Kidney (tissue), 22 donors: ENCODE measurements at places on chromosomes 4 and X. TPM values are rescaled to one million over a fixed set of nuclear protein-coding genes. Genes with fewer than 3 reads are reported as not detected.

DNA sequence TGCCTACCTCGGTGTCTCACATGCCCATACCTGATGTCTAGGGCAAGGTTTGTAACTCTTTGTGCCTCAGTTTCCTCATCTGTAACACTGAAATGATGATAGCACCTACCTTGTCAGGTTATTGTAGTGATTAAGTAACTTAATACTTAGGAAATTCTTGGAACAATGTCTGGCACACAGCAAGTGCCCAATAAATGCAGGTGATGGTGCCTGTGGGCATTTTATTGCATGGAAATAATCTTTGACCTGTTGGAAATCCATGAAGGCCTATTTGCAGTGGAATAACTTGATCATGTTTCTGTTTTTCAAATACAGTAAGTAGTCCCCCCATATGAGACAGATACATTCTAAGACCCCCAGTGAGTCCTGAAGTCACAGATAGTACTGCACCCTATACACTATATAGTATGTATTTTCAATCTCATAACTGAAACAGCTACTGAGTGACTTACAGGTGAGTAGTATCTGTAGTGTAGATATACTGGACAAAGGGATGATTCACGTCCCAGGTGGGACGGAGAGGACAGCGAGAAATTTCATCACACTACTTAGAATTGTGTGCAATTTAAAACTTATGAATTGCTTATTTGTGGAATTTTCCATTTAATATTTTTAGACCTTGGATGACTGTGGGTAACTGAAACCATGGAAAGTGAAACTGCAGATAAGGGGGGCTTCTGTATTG lies 42.1 kb downstream of the AFF1 start:
- H3K27ac ChIP-seq: no peak overlapping the region
- no peaks in the 10 kb centered on the region for H3K27me3 ChIP-seq
- H3K36me3 ChIP-seq: no peaks in the 10 kb centered on the region
- DNase-seq: no peak
- no peak overlapping the region for H3K4me3 ChIP-seq

CXCL6 gene
- total RNA-seq: 8.2 TPM

DNA sequence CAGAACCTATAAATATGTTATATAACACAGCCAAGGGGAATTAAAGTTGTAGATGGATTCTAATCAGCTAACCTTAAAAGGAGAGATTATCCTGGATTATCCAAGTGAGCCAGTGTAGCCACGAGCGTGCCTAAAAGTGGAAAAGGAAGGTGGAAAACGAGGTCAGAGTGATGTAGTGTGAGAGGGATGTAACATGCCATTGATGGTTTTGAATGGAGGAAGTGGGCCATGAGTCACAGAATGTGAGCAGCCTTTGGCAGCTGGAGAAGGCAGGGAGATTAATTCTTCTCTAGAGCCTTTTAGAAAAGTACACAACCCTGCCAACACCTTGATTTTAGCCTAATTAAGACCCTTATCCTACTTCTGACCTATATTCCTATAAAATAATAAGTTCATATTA lies 149.1 kb downstream of the SLC39A8 start:
- no peaks in the 10 kb centered on the region for H3K36me3 ChIP-seq
- H3K4me1 ChIP-seq: no peaks in the 10 kb centered on the region
- DNase-seq: no peak
- no peak overlapping the region for H3K27ac ChIP-seq

DNA sequence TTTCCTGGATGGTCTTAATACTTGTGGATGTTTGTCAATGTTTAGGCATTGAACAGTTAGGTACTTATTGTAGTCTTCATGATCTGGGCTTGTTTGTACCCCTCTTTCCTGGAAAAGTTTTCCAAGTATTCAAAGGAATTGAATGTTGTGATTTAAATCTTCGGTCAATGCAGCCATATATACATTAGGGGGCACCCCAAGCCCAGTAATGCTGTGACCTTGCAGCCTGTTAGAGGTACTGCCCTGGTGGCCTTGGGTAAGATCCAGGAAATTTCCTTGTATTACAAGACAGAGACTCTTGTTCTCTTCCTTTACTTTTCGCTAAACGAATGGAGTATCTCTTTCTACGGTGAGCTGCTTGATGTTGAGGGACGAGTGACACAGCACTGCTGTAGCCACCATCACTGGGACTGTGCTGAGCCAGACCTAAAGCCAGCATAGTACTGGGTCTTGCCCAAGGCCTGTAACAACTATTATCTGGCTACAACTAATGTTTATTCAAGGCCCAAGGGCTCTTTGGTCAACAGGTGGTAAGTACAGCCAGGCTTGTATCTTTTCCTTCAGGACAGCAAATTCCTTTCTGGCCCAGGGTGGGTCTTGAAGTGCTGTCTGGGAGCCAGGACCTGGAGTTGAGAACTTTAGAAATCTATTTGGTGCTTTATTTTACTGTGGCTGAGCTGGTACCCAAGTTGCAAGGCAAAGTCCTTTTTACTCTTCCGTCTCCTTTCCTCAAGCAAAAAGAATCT lies 118.3 kb upstream of the ATOH1 start:
- no peaks in the 10 kb centered on the region for H3K36me3 ChIP-seq
- H3K4me3 ChIP-seq: no peak overlapping the region
- no peak for DNase-seq
- H3K27me3 ChIP-seq: no peaks in the 10 kb centered on the region

DNA sequence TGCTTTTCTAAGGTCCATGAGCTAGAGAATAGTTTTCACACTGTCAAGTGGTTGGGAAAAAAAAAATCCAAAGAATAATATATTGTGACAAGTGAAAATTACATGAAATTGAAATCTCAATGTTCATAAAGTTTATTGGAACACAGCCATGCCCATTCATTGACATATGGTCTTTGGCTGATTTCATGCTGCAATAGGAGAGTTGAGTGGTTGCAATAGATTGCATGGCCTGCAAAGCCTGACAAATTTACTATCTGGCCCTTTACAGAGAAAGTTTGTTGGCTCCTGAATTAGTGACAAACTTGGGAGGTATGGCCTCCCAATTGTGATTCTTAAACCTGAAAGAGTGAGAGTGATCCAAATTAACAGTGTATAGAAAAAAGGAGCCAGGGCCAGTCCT lies 115.5 kb upstream of the FAM9C start:
- H3K4me1 ChIP-seq: peaks cover 6% of the 10 kb centered on the region
- no peak overlapping the region for H3K27ac ChIP-seq
- H3K36me3 ChIP-seq: no peaks in the 10 kb centered on the region
- no peaks in the 10 kb centered on the region for H3K27me3 ChIP-seq
- DNase-seq: no peak

NLGN4X gene
- 5.6 TPM for total RNA-seq

DNA sequence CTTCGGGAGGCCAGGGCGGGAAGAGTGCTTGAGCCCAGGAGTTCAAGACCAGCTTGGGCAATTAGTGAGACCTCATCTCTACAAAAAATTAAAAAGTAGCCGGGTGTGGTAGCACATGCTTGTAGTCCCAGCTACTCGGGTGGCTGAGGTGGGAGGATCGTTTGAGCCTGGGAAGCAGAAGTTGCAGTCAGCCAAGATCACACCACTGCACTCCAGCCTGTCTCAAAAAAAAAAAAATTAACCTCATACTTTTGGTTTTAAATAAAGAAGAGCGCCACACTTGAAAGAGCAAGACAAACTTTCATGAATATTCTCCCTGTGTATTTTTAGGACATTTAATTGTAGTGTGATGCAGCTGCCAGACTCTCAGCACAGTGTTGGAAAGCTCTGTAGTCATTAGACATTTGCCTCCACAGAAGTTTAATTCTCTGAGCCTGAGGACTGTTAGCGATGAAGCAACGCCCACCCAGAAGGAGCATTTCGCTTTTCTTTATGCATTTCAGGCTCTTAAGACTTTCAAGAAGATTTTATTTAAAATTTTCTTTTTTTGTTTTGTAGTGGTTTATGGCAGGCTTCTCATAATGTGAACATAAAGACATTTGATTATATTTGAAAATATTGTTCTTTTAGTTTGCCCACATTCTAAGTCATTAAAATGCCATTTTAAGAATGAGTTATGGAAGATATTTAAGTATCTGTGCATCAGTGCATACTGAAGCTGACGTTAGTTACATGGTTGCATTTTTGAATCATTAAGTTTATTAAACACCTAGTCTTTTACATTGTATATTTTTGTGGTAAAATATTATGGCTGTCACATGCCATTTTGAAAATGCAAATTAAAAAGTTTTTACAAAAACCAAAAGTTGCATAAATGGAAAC lies 45.8 kb downstream of the DCLK2 start:
- H3K4me3 ChIP-seq: no peak overlapping the region
- no peak for DNase-seq

DNA sequence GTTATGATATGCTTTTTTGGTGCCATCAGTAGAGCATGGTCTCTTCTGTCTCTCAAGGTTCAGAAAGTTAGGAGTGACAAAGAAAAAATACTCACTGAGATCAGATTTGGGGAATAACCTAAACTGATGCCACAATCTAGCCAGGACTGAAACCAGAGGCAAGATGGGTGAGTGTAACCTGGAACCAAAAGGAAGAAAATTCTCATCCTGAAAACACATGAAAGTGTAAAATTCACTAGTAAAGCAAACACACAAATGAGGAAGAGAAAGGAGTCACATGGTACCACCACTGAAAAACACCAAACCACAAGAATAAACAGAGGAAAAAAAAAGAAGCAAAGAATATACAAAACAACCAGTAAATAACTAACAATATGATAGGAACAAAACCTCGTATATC lies 96.4 kb downstream of the ANXA10 start:
- H3K27ac ChIP-seq: no peak overlapping the region
- no peaks in the 10 kb centered on the region for H3K36me3 ChIP-seq
- H3K27me3 ChIP-seq: no peaks in the 10 kb centered on the region
- H3K4me1 ChIP-seq: no peaks in the 10 kb centered on the region

- no peaks in the 10 kb centered on the region for H3K4me1 ChIP-seq
- no peak overlapping the region for H3K4me3 ChIP-seq
- no peak overlapping the region for H3K27ac ChIP-seq
- DNase-seq: no peak
- H3K27me3 ChIP-seq: no peaks in the 10 kb centered on the region
- no peaks in the 10 kb centered on the region for H3K36me3 ChIP-seq
Measured at GRCh38 chr4:142347241-142347640, 498.9 kb downstream of the INPP4B start.

GRCh38 chr4:88295656-88296055 lies 11.3 kb upstream of the PPM1K start:
- no peaks in the 10 kb centered on the region for H3K36me3 ChIP-seq
- H3K27me3 ChIP-seq: no peaks in the 10 kb centered on the region
- H3K4me1 ChIP-seq: no peaks in the 10 kb centered on the region

GRCh38 chrX:40878766-40879165 lies 143.4 kb upstream of the MED14 start:
- H3K27me3 ChIP-seq: no peaks in the 10 kb centered on the region
- H3K4me3 ChIP-seq: no peak overlapping the region
- H3K36me3 ChIP-seq: no peaks in the 10 kb centered on the region
- H3K27ac ChIP-seq: no peak overlapping the region
- no peak for DNase-seq

- no peaks in the 10 kb centered on the region for H3K4me1 ChIP-seq
- no peaks in the 10 kb centered on the region for H3K36me3 ChIP-seq
- no peaks in the 10 kb centered on the region for H3K27me3 ChIP-seq
- no peak overlapping the region for H3K27ac ChIP-seq
Measured at GRCh38 chrX:43644124-43644701, 11.9 kb upstream of the MAOA start.

- H3K27ac ChIP-seq: no peak overlapping the region
- H3K36me3 ChIP-seq: no peaks in the 10 kb centered on the region
- no peaks in the 10 kb centered on the region for H3K4me1 ChIP-seq
- no peaks in the 10 kb centered on the region for H3K27me3 ChIP-seq
- DNase-seq: no peak
- no peak overlapping the region for H3K4me3 ChIP-seq
Measured at GRCh38 chrX:121106484-121107235, 59.2 kb downstream of the GLUD2 start.

DNA sequence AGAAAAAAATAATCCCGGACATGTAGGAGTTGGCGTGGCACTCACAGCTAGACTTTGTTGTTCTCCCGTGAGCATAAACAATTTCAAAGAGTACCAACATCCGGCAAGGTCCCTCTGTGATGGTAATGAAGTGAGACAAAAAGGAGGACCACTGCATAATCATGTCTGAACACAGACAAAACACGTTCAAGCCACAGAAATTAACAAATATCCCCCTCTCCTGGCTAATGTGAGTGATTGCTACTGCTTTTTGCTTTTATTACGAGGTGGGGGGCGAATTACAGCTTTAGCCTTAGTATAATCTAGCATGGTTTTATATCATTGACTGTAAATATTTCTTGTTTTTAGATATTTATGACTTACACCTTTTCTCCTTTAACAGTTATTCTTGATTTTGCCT lies 118.5 kb downstream of the PLS3 start:
- no peak overlapping the region for H3K27ac ChIP-seq
- no peaks in the 10 kb centered on the region for H3K4me1 ChIP-seq
- no peak overlapping the region for H3K4me3 ChIP-seq

- no peak for DNase-seq
- H3K36me3 ChIP-seq: no peaks in the 10 kb centered on the region
- H3K27me3 ChIP-seq: no peaks in the 10 kb centered on the region
- no peaks in the 10 kb centered on the region for H3K4me1 ChIP-seq
Measured at GRCh38 chrX:153340111-153340510, 6.2 kb downstream of the ZNF275 start.
